ENCODE measurements at places on chromosomes 5 and 9.

DNA sequence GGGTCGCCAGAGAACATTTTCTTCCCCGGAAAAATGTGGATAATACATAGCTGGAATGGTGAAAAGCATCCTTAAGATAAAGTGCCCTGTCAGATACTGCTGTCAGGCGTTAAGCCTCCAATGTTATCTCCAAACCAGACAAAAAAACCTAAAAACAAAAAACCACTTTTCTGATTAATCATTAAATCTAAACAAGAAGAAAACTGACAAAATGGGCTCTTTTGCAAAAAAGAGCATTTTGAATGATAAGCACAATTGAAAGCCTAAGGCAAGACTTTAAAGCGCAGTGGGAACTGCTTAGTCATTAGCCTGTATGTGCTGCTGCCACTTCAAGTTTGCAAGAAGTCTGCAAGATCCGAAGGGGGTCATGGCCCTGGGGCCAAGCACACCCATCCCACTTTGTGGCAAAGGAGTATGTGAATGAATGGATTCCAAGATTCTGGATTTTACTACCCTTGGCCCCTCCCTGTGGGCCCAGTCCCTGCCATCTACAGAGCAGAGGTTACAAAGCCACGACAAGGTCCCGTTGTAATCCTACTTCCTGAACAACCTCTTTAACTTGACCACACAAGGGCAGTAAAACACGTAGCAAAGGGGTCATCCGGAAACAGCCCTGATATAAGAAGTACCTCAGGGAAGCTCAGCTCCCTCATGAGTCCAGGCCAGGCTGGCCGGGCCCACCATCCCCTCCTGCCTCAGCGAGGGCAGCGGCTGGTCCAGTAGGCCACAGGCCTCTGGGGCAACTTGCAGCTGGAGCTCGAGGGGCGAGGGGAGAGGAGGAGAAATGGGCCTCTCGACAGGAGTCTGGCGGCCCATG lies 29.7 kb downstream of the SHB start:
- DNase-seq: no peak

DNA sequence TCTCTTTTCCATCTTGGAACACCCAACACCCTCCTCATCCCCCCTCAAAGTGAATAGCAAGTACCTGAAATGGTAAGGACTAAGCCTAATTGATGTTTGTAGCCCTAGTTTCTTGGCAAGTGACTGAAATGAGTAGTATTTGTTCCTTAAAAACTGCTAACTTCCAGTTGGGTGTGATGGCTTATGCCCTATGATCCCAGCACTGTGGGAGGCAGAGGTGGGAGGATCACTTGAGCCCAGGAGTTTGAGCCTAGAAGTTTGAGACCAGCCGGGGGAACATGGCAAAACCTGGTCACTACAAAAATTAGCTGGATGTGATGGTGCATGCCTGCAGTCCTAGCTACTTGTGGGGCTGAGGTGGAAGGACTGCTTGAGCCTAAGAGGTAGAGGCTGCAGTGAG lies 44.1 kb downstream of the ZFR start:
- no peak for DNase-seq

DNA sequence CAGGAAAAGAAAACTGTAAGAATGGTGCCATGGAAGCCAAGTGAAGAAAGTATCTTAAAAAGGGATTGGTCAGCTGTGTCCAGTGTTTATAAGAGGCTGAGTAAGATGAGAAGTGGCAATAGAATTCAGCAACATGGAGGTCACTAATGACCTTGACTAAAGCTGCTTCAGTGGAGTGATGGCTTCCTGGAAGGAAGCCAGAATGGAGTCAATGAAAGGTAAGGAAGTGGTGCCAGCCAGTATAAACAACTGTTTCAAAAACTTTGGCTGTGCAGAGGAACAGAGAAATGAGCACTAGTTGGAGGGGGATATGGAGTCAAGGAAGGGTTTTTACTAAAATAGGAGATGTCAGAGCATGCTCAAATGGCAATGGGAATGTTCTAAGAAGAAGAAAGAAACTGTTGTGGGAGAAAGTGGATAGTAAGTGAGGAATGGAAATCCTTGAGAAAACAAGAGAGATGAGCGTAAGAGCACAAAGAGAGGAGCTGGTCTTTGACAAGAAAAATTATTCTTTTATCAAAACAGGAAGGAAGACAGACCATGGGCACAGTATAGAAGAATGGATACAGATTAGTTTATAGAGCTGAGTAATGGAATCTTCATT lies 11.1 kb upstream of the NRG2 start:
- no peak for DNase-seq

- no peak for DNase-seq
Measured at GRCh38 chr9:114401344-114401743, 13.6 kb upstream of the AKNA start.

- no peak for DNase-seq
Measured at GRCh38 chr5:73365301-73365853, 83.2 kb downstream of the FOXD1 start.

- no peak for DNase-seq
Measured at GRCh38 chr9:93900971-93901861, 53.9 kb downstream of the BARX1 start.

GRCh38 chr5:67163231-67163756 lies 33.3 kb downstream of the CD180 start:
- no peak for DNase-seq

- peak; percentile 78 for DNase-seq
Measured at GRCh38 chr5:5044247-5044840, 95.8 kb upstream of the ADAMTS16 start.

DNA sequence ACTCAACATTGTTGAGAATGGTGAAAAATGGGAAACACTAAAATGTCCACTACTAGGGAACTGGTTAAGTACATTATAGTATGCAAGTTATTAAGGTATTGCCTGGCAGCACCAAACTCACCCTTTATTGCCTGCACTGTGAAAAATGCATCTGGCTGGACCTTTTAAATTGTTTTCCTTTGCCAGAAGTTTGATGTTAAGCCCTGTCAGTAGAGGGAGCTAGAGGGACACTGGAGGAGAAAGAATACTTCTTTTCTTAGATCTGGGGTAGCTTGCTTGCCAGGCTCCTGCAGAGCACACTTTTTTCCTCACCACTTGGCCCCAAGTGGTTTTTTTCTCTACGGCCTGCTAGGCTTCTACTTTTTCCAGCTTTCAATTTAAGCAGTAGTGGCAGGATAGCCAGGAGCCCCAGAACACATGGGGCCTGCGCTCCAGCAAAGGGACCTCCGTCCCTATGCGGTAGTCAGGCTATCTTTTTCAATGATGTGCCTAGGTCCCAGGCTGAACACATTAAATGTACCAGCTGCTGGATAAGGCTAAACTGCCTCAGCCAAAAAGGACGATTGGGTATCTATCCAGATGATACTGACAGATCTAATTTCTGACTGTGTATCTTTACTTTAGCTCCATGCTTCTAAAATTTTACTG lies 8.0 kb upstream of the HABP4 start:
- no peak for DNase-seq

DNA sequence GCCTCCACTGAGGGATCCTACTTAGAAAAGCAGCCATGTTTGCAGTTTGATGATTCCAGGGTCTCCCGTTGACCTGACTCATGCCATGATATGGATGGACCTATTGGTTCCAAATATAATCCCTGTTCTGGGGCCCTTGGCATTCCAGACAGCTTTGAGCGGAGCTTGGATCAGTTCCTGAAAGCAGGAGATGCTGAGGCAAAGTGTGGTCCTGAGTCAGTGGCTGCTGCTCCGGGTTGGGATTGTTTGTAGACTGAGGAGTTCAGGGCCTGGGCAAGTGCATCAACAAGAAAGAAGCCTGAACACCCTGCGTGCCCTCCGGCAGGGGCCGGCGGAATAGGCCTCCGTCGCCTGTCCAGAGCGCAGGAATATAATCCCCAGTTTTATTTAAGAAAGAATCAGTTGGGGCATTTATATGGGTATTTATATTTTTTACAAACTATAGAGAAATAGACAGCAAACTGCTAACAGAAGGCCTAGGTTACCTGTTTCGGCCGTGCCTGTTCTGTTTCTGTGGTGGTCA lies 50.6 kb downstream of the LRSAM1 start:
- no peak for DNase-seq

GRCh38 chr5:121189342-121190305 lies 662.1 kb upstream of the FTMT start:
- peak; percentile 23 for DNase-seq

DNA sequence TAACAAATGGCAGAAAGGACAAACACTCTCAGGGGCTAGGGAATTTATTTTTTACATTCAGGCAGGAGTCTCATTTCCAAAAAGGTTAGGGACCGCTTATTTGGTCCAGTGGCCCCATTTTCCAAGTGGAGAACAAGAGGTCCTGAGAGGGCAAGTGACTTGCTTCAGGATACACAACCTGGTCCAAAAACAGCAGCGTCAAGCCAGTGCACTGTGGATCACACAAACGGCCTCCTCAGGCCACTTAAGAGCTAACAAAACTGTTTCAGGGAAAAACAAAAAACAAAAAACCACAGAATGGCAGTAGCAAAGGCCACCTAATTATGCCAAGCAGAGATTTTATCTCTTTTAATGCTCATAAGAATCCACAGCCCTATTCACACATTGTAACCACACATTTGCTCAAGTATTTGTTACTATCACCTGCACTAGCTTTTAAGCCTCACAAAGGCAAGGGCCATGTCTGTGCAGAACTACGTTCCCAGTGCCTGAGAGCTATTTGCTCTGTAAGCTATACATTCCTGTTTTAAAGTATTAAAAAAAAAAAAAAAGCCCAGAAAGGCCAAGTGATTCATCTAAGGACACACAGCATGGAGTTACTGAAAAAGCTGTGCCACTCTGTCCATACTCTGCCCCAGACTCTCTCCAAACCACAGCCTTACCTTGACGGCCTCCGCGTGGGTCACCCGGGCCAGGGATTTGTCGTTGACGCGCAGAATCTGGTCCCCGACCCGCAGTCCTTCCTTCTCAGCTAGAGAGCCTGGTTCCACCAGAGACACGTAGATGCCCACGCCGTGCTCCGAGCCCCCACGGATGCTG lies 1.5 kb downstream of the WHRN start:
- no peak for DNase-seq

DNA sequence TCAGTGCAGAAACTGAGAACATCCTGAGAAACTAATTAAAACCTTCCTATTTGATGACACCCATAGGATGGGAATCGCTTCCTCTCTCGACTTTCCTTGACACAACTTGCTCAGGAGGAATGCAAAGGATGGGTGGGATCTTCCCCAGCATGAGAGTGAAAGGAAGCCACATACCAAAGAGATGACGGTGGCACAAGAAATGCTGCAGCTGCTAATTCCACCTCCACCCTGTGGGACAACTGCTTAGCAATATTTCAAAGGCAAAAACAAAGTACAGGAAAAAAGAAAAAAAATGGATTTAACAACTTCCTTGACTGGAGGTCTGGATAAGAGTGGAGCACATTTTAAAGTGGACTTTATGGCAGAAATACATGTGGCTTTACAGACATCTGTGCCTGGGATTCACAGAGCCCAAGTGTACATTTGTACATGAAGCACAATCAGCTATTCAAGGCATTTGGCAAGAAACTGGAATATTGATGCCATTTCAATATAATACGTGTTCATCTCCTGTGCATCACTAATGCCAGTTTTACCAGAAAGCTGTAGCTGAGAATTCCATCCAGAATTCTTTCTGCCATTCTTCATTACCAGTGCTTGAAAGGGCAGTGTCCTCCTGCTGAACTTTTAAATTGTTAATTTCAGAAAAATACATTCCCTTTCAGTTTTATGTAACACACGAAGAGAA lies 359.2 kb upstream of the ACTBL2 start:
- DNase-seq: no peak

DNA sequence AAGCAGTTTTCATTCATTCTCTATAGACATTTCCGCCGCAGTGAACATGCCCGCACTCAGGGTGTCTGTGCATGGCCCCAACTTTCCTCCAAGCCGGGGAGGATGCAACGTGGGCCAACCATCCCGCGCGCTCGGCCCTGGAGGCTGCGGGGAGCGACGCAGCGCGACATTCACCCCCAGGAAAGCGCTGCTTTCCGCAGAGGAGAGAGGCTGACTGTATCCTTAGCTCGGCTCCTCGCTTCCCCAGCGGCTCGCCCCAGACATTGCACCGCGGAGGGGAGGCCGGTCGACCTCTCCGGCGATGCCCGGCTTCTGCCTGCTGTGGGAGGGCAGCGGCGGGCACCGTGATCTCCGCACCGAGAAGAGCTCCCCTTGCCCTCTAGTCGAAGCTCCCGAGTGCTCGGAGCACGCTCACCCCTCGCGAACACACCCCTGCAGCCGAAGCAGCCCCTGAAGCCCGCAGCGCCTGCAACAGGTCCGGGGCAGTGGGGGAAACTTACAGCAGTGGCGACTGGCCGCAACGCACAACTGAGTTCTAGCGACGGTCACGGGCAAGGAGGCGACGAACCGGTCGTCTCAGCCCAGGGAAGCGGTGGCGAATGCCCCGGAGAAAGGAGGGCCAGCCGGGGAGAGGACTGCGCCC lies 600 bp downstream of the ENC1 start:
- peak; percentile 23 for DNase-seq

GRCh38 chr5:169290895-169291294 lies 10.0 kb downstream of the SLIT3 start:
- DNase-seq: no peak

GRCh38 chr9:94638335-94639060 lies 820 bp downstream of the FBP1 start:
- DNase-seq: no peak

DNA sequence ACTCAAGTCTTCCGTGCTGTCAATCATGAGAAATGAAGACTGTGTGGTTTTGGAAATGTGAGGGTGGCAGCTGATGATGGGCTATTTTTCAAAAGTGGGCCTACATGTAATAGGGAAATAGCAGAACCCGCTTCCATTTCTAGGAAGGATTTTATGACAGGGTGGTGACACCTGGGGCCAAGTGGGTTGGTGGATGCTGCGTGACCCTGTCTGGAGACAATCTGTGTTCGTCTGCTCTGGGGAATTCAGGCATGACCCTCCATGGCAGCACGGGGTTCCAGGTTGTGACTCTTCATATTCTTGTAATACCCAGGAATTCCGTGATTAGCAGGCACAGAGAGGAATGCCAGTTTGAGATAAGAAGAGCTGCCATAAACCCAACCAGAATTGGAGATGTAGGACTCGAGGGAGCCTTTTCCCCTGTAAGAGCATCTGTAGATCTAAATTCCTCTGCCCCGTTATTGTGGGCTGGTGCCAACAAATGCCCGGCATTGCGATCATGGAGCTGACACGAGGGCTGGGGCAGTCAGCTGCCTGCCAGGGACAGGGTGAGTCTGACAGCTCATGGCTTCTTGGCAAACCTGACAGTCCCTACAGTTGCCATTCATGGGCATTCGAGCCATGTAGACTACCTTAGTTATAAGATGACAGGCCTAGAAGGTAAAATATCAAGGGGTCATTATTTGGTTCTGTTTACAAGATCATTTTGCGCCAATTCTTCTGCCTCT lies 279.7 kb downstream of the GADD45G start:
- no peak for DNase-seq

GRCh38 chr9:97534961-97535594 lies 33.6 kb downstream of the TMOD1 start:
- no peak for DNase-seq

DNA sequence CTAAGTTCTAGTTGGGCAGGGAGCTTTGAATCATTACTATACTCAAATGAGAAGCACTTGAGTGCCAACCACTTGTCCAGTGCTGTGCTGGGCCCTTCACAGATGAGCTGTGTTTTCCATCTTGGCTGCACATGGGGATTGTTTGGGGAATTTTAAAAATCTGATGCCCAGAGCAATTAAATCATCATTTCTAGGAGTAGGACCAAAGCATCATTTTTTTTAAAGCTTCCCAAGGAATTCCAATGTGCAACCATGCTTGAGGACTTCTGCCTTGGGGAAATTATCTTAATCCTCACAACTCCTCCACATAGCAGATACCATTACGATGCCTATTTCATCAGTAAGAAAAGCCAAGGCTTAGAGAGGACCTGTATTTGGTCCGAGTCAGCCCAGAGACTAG lies 131.4 kb downstream of the TMEM174 start:
- DNase-seq: no peak

- DNase-seq: no peak
Measured at GRCh38 chr9:116276651-116277121, 123.1 kb downstream of the PAPPA start.
